ENCODE measurements at places on chromosomes 2 and 18.

DNA sequence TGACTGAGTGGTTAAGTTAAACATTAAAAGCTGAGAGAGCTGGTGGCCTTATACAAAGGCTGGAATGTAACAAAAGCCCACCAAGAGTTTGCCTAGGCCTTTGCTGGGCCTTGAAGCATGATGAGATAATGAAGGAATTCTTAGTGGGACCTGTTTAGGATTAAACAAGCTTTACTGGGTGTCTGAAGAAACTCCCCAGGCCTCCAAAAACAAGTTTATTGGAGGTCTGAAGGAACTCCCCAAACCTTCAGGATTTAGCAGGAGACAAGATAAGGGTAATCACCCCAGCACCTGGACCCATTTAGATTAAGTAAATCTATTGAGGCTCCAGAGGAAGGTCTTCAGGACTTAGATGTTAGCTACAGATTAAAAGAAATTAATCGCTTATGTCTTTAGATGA, 18.7 kb downstream of the PCARE start:
- no peak for DNase-seq

- no peak for DNase-seq
These were observed 43.3 kb upstream of the EDAR start for GRCh38 chr2:109032229-109032820.

DNA sequence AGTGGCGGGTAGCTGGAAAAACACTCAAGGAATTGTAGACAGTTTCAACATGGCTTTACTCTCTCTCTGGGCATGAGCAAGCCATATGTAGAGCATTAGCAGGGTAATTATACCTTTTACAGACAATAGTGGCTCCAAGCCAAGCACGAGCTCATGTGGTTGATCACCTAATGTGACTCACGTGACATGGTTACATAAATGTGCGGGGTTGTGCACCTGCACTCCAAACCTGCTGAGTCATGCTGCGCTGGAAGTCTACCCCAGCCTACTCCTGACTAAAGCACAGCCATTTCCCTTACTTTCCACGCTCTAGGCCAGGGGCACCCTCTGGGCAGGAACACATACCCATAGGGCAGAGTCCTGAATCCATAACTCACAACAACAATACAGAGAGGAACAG, 232.8 kb downstream of the MBD5 start:
- DNase-seq = no peak

GRCh38 chr2:202717598-202718310, 83.0 kb downstream of the FAM117B start:
- DNase-seq = no peak
